Non-pigmented ciliary epithelial cell (primary cell): ENCODE measurements at places on chromosomes 12 and 14.

DNA sequence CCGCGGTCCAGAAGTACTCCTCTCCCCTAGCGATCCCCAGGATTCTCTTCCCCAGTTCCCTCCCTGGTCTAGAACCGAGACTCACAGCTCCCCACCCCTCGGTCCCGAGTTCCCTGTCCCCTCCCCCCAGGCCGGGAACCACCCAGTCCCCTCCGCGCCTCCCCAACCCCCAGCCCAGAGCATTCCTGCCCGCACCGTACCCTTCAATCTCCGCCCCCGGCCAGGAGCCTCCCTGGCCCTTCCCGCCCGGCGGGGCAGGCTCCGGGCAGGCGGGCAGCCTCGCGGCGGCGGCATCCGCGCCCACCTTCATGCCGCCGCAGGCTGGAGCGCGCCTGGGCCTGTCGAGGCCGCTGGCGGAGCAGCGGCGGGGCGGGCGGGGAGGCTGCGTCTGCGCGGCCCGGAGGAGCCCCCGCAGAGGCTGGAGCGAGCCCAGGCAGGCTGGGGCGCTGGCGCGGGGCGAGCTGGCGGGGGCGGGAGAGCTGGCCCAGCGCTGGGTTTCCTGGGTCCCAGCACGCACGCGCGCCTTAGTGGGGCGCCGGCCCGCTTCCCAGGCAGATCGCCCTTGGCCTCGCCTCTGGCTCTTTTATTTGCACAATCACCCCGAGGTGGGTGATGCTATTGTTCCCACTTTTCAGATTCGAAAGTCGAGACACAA lies 22.2 kb upstream of the GPR132 start:
- no peak for DNase-seq

DNA sequence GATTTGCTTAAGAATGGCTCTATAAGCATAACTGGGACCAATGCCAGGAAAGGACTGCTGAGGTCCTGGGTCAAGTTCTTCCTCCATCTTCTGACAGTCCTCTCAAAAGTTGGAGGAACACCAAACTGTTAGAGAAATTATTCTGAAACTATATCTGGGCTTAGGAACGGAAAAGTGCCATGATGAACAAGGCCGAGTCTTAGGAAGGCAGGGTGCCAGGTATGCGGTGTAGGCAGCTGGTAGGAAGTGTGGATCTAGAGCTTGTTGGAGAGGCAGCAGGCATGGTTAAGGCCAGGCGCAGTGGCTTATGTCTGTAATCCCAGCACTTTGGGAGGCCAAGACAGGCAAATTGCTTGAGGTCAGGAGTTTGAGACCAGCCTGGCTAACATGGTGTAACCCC lies 7.7 kb downstream of the GNPTAB start:
- no peak for DNase-seq

DNA sequence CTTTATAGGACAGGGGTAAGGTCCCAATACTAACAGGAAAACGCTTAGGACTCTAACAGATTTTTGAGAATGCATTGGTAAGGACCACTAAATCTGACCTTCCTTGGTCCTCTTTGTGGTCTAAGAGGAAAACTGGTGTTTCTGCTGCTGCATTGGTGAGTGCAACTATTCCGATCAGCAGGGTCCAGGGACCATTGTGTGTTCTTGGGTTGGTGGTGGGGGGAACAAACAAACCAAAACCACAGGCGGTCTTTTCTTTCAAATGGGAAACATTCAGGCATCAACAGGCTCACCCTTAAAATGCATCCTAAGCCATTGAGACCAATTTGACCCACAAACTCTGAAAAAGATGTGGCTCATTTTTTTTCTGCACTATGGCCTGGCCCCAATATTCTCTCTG lies 20.7 kb downstream of the EPYC start:
- no peak for DNase-seq

DNA sequence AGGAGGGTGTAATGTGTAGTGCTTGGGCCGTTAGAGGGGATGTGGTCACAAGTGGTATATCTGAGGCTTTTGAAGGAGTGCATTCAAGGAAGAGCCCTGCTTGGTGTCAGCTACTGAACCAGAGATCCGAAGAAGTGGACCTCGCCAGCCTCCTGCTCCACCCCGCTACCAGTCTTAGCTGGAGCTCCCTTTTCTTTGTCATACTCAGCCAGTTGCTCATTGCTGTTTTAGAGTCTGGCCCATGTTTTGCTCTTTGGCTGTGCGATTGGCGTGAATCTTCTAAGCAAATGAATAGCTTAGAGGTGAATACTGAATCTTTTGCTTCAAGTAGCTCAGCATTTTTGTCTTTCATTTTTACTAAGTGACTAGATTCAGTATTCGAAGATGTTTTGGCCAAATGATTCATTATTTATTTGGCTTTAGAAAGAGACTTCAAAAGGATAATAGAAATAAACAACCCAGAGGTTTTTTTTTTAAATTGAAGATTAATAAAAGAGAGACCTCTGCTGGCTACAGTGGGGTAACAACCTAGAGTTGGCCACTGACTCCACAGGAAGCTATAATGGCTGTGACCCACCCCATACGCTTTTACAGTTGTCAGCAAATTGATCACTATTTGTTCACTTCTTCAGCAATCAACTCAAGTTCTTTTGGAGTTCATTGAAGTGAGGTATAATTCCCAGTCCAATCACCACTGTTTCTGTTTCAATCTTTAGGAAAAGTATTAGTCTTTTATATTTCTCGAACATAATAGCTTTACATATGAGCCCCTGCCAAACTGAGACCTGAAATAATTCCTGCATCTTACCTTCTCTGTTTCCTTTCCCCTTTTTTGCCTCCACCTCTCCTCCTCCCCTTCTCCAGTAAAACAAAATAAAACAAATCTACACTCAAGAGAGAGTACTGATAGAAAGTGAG lies 19.9 kb downstream of the CDKN1B start:
- no peak for DNase-seq

GRCh38 chr14:76901171-76902055 lies 75.2 kb downstream of the LRRC74A start:
- DNase-seq, result no peak

DNA sequence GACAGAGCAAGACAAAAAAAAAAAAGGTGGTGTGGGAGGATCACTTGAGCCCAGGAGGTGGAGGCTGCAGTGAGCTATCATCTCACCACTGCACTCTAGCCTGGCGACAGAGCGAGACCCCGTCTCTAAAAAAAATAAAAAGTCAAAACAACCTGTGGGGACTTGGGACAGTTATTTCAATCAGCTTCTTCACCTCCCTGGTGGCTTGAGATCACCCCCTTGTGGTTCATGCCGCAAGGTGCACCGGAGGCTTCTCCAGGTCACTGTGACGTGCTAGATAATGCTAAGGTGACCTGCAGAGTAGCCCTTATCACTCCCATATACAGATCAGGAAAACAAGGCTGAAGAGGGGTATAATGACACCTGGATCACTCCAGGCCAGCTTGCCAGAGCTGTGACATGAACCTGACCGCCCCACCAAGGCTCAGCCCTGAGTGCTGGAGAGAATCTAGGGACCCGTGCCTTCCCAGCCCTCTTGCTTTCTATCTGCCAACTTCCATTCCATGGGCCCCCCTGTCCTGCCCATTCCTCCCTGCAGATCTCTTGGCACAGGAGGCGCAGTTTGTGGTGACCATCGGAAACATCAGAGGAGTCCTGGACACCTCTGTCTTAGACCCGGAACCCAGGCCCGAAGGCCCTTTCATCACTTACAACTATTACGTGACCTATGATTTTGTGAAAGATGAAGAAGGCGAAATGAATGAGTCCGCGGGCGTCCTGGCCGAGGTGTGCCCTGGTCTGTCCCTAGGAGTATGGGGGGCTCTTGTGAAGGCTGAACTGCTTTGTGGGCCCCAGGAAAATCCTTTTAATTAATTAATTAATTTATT lies 8.1 kb downstream of the LRRC43 start:
- no peak for DNase-seq

DNA sequence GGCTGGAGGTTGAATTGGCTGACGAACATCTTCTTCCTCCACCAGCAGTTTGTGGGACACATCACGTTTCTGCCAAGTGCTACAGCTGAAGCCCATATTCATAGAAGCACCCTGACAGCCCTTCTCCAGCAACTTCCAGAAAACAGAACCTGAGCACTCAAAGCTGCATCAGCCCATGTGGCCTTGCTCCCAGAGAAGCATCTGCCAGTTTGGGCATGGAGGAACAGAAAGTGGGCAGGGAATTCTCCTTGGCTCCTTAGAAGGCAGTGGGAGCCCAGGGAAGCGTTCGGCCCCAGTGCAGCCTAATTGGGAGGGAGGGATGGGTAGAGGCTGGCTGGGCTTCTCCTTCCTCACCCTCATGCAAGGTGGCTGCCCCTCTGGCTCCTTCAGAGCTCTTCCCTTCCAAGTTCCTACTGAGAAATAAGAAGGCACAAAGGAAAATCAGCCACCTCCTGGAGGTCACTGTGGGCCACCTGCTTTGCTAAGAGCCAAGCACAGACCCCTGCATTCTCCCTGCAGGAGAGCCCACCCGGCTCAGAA lies 4.1 kb upstream of the NGB start:
- no peak for DNase-seq

DNA sequence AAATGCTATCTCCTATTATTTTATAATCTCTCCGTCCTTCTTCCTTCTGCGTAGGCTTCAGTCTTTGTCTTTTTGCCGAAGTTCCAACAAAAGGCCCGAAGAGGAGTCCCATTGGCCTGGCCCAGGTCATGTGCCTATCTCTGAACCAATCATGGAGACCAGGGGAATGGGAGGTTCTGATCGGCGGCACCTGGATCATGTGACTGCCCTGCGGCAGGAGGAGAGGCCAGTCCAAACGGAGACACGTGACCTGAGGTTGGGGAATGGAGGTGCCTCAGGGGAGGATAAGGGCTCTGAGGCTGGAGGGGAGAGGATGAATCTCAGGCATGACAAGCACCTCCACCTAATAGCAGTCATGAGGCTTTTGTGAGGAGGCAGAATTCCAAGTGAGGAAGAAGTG lies 86.0 kb downstream of the AACS start:
- no peak for DNase-seq

DNA sequence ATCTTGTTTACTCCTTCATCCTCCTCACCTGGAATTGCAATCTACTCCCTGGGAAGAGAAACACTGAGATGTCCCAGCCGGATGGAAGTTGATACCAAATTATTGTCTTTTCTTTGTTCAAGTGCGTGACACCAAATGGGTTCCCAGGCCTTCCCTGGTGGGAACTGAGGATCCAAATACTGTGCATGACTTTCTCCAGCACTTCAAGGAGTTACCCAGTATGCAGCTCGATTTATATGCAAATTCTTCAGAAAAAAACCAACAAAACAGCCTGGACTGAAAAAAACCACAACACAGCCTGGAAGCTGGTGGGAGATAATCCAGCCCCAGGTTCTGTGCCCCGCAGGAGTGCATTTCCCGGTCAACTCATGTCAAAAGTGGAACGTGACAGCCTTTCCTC lies 310.6 kb downstream of the GLT1D1 start:
- DNase-seq, result no peak

GRCh38 chr12:108810636-108811035 lies 46.7 kb downstream of the SSH1 start:
- no peak for DNase-seq

- DNase-seq, result no peak
These were observed 5.0 kb downstream of the BEST3 start for GRCh38 chr12:69694123-69694522.

DNA sequence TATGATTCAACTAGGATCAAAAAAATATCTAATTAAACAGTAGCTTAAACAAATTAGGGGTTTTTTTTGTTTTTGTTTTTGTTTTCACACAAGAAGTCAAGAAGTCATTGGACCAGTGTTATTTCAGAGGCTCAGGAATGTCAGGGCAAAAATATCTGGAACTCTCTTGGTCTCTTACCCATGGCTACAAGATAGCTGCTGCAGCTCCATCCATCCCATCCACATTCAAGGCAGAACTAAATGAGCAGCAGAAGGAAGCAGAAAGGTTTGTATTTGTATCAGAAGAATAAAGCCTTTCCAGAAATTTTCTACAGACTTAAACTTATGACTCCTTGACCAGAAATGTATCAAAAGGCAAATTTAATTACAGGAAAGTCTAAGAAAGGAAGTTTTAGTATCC lies 33.8 kb upstream of the BCL2L14 start:
- DNase-seq, result no peak

DNA sequence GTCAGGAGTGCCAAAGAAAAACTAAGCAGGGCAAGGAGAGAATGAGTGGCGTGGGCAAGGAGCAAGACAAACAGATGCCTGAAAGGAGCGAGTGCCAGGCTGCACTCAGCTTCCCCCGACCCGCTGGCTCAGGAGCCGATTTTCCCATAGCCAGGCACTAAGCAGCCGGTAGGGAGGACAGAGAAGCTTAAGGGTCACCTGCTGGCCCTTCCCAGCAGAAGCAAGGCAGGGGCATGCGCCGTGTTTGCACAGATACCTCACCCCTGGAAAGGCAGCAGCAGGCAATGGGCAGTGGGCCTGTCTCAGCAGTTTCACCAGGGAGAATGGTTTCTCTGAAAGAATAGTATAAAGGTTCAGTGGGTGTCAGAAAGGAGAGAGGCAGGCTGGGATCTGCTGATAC lies 104.9 kb upstream of the FKBP4 start:
- DNase-seq, result no peak

GRCh38 chr12:107436836-107437235 lies 248.8 kb upstream of the PWP1 start:
- DNase-seq, result no peak

GRCh38 chr12:96400631-96401075 lies 414 bp upstream of the CDK17 start:
- no peak for DNase-seq

GRCh38 chr14:103716091-103716801 lies 636 bp downstream of the ZFYVE21 start:
- no peak for DNase-seq

- no peak for DNase-seq
These were observed 183.4 kb upstream of the PPFIA2 start for GRCh38 chr12:81942594-81942993.

DNA sequence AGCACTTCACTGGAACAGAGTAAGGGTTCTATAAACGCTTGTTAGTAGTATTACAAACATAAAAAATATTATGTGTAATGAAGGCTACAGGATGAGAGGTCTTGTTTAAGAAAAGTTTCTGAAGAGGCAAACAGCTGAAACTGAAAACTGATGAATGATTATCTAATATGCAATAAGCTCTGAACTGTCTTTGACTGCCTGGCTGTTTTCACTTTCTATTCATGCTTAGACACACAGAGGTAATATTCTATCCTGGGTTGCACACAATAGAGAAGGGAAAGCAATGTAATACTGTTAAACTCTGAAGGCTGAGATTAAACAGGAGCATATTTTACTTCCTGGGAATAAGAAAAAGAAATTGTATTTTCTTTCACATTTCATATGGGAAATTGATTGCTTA lies 251.3 kb downstream of the ALX1 start:
- no peak for DNase-seq

GRCh38 chr12:119180380-119181040 lies 1.8 kb downstream of the HSPB8 start:
- no peak for DNase-seq

DNA sequence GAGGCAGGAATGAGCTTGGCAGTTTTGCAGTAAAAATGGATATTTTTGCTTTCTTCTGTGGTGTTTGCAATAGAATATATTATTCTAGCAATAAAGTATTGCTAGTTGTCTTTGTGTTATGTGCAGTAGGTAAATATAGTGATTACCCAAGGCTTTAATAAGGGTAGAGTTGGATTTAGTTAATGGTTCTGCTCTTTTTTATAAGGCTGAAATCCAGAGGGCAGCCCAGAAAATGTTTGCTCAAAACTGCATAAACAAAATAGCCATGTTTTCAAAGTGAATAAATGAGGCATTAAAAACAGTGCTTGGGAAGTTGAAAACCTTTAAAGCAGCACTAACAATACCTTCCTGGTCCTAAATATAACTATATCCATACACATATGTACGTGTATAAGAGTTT lies 162.4 kb downstream of the SLC5A8 start:
- no peak for DNase-seq

- DNase-seq, result no peak
These were observed 55.7 kb downstream of the PAX9 start for GRCh38 chr14:36717363-36717762.
